ENCODE measurements at places on chromosomes 16 and 17.

DNA sequence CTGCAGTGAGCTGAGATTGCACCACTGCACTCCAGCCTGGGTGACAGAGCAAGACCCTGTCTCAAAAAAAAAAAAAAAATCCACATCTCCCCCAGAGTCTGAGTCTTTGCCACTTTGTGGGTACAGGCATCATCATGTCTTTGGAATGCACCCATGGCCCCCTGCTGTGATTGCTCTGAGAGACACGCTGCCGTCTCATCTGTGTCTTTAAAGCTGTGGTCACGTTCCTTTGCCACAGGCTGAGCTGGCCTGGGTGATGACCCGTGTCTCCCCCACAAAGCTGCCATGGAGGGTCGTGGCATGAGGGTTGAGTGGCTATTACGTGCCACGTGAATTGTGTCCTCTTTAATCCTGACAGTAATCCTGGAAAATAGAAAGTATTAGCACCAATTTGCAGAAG is 20.2 kb downstream of the CRISPLD2 start:
- DNase-seq, result no peak

- no peak for DNase-seq
These were observed 45.2 kb upstream of the CBFA2T3 start for GRCh38 chr16:89022051-89022836.

DNA sequence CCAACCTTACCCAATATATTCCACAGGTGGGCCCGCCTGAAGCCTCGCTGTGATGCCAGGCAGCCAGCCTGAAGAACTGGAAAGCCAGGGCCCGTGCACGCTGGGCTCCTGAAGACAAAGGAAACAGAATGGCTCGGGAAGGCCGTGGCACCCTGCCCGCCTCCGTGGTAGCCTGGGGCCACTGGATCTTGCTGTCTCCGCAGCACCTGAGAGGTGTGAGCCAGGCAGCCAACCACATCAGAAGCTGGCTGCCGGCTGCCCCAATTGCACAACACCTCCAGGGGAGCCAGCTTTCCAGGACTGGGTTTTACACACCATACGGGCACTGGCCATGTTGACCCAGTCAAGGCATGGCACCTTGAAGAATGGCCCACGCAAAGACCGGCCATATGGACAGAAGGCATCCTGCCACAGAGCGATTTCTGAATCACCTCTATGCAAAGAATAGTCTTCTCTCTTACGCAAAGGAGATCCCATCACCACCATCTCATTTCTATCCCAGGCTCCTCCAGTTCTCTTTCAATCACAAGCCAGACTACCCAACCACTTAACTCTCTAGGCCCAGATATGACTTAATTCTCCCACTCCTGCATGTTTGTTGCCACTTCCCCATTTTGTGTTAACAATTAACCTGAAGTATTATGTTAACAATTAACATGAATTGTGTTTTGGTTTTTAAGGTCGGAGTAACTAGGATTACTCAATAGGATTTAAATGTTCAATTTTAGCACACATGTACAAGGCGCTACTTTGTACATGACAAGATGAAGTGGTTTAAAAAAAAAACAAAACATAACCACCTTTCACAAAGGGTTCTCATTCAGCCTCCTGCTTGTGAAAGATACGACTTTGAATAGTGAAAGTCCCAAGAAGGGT is 32.1 kb downstream of the ZFHX3 start:
- no peak for DNase-seq

DNA sequence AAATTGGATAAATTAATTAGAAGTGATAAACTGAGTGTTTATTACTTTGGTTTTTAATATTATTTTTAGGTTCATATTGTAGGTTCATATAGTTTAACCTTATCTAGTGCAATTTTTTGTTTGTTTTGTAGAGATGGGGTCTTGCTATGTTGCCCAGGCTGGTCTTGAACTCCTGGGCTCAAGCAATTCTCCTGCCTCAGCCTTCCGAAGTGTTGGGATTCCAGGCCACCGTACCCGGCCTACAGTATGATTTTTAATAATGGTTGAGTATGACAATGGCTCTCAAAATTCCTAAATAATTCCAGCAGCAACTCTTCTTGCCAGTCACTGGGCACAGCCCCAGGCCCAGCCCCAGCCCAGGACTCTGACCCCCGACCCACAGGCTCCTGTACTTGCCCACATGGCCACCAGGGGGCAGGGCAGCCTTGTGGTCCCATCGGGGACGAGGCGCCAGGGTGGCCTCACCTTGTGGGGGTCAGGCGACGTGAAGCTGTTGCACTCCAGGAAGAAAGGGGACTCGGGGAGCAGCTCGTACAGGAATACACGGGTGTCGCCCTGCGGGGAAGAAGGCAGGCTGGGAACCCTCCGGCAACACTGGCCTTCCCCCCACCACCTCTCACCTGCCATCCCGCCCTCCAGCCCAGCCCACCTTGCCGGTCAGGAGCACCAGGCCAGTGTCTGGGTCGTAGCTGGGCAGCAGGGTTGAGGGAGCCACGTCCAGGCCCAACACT is 7.9 kb upstream of the PAM16 start:
- peak; percentile 65 for DNase-seq

- no peak for DNase-seq
These were observed 45.6 kb upstream of the KCNJ12 start for GRCh38 chr17:21330436-21331160.

DNA sequence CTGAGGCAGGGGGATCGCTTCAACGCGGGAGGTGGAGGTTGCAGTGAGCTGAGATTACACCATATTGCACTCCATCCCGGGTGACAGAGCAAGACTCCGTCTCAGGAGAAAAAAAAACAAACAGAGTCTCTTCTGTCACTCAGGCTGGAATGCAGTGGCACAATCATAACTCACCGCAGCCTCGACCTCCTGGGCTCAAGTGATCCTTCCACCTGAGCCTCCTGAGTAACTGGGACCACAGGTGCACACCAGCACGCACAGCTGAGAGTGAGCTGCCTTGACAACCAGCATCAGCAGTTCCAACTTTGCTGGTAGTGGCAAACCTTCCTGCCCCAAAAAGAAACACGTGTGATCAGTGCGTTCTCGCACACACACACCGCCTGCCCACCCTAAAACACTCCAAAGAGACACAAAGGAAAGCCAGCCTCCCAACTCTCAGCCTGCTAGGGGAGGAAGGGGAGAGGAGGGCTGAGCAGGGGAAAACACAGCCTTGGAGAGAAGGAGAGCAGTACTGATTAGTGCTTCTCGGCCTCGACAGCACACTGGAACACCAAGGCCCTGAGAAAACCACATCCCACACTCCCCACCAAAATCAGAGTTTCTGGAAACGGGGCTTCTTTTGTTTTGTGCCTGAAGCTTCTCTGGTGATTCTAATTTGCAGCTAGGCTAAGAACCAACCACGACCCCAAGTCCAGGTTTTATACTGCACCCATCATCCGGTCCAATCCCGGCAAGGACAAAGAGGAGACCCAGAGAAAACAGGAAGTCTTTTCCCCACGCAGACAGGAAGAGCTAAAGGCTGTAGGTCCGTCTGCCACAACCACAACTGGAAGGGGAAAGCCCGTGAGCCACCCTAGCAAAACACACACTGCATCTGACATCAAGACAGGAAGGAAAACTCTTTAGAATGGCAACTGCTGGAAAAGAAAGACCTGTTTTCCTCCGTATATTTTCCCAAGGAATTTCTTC is 28.8 kb downstream of the ZCCHC14 start:
- peak; percentile 33 for DNase-seq

- no peak for DNase-seq
These were observed 20.2 kb upstream of the CES1 start for GRCh38 chr16:55853114-55853513.

DNA sequence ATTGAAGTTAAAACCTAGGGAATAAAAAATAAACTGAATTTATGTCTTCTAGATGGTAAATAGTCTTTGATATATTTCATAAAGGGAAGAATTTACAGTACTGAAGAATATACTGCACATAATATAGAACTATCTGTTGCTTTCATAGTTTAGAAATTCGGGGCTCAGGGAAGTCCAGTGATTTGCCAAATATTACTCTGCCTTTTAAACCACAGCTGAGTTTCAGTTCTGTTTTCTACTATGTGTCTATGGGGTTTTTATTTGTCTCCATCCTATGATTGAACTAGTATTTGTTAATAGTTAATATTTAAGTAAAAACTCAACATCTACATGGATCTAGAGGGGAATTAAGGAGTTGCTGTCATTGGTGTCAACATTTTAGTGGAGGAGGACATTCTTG is 715.0 kb upstream of the CDH8 start:
- DNase-seq, result no peak

GRCh38 chr17:10547351-10547750 is 2.1 kb downstream of the MYH2 start:
- no peak for DNase-seq

- DNase-seq, result no peak
These were observed 5.6 kb downstream of the MRM3 start for GRCh38 chr17:787641-788221.

GRCh38 chr17:7213895-7214299 is 5.7 kb downstream of the DLG4 start:
- no peak for DNase-seq

DNA sequence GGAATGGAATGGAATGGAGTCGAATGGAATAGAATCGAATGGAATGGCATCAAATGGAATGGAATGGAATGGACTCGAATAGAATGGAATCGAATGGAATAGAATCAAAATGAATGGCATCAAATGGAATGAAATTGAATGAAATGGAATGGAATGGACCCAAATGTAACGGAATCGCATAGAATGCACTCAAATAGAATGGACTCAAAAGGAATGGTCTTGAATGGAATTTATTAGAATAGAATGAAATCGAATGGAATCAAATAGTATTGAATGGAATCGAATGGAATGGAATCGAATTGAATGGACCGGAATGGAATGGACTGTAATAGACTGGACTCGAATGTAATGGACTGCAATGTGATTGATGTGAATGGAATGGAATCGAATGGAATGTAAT is 501.4 kb upstream of the WSB1 start:
- no peak for DNase-seq

GRCh38 chr17:4938688-4939545 is 929 bp downstream of the SLC25A11 start:
- no peak for DNase-seq

GRCh38 chr17:36198831-36199465 is 2.4 kb upstream of the CCL3L1 start:
- DNase-seq, result no peak

DNA sequence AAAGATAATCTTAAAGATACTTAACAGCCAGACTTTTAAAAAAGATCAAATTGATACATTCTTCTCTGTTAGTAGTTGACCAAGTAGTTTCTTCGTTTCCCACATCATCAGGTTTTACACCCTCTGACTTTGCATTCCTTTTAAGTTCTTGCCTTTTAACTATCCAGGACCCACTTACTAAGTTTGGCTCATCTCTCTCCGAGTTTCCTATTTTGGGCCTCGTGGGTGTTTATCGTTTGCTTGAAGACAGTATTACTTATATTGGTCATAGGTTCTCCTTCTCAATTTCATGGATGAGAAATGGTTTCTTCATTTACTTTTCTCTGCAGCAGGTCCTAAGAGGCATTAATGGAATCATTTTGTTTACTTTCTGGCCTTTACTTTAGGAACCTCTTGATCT is 43.2 kb downstream of the RPA1 start:
- DNase-seq, result no peak

- no peak for DNase-seq
These were observed 224.2 kb upstream of the WSCD1 start for GRCh38 chr17:5846001-5846400.
